Stimulated activated CD8-positive, alpha-beta memory T cell treated with anti-CD3 and anti-CD28 coated beads, Interleukin-7, amount 100 ng/mL, for 48 hours (primary cell): ENCODE measurements at places on chromosomes 11 and 22.
A peak's percentile ranks its signal among the peaks of the same experiment; 100 is the strongest.

GRCh38 chr11:72844356-72844755, 30.1 kb downstream of the ATG16L2 start:
- DNase-seq, result no peak

DNA sequence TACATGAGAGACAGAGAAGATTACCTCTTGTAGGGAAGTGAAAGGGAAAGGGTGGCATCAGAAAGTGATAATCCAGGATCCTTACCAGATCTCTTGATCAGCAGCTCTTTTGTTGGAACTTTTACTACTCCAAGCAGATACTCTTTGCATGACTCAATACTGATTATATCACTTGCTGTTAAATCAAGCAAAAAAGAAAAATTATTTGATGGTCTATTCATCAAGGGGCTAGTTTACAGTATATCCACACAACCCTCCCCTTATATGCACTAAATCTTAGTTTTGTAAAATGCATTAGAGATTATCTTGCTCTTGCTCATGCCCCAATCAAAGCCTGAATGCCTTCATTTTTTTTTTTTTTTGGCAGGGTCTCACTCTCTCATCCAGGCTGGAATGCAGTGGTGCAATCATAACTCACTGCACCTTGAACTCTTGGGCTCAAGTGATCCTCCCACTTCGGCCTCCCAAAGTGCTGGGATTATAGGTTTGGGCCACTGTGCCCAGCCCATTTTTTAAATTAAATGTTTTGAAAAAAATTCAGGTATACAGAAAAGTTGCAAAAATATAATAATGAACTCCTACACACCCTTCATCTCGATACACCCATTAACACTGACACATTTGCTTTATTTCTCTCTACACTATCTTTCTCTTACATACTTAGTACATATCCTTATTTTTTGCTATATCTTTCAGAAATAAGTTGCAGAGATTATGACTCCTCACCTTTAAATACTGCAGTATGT, 76.1 kb upstream of the UCP3 start:
- DNase-seq, result no peak

DNA sequence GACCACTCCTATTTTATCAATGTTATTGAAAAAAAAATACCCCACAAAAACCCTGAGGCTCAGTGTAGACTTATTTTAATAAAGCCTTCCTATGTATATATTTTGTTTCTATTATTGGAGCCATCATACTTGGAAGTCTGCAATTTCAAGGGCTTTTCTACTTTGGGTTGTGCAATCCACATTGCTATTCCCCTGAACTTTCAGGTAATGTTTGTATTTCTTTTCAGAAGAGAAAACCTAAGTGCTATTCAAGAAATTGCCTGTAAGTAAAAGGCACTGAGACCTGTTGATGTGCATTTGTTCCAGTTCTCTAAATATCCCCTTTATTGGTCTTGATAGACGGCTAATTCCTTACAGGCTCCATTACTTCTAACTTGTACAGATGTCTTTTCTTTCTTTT, 280.7 kb upstream of the RAG2 start:
- no peak for DNase-seq

- DNase-seq, result no peak
These were observed 21.6 kb upstream of the LMO1 start for GRCh38 chr11:8285228-8285627.

DNA sequence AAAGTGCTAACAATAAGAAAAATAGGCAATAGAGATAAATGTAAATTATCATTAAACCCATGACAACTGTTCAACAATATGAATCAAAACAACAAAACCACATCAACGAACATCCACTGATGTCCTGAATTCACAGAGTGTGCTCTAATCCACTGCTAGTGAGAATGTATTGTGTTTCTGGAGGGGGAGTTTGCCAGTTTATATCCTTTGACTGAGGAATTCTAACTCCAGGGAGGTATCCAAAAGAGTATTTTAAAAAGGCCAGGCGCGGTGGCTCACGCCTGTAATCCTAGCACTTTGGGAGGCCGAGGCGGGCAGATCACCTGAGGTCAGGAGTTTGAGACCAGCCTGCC, 1.7 kb upstream of the WEE1 start:
- no peak for DNase-seq

DNA sequence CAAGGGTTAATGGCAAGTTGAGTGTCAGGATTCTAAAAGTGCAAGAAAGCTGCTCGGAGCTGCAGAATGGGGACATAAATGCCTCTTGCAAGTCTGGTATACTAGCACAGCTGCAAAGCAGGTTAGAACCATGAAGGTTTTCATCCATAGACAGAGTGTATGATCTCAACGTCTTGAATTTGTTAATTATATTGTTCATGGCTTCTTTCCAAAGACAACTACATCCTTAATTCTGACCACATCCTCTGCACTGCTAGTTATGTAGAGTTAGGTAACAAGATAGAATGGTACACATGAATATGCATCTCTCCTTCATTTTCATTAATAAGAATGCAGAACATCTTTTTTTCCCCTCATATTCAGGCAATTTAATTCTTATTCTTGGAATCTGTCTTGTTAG, 34.2 kb downstream of the EXPH5 start:
- DNase-seq, result no peak

- no peak for DNase-seq
These were observed 6.4 kb upstream of the MRGPRD start for GRCh38 chr11:68987211-68987610.

GRCh38 chr11:61334434-61335354, 1.7 kb downstream of the TKFC start:
- no peak for DNase-seq

DNA sequence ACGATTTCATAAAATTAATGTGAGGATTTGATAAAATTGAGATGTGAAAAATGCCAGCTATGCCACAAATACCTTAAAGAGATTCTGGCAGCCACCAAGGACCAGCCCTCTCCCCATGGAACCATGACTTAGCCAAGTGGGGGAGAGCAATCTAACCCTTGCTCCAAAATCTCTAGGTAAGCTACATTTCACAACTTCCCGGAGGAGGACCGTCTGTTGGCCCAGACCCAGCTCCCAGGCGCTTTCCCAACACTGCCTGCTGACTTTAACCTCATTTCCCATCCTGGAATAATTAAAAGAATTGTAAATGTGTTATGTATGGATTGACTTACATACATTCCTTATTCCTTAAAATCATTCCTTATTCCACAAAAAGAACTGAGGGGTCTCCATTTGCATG, 47.5 kb upstream of the TENM4 start:
- no peak for DNase-seq

- no peak for DNase-seq
These were observed 54.0 kb downstream of the ZNRF3 start for GRCh38 chr22:28937206-28938025.

GRCh38 chr11:3959903-3960265, 104.4 kb downstream of the STIM1 start:
- no peak for DNase-seq

DNA sequence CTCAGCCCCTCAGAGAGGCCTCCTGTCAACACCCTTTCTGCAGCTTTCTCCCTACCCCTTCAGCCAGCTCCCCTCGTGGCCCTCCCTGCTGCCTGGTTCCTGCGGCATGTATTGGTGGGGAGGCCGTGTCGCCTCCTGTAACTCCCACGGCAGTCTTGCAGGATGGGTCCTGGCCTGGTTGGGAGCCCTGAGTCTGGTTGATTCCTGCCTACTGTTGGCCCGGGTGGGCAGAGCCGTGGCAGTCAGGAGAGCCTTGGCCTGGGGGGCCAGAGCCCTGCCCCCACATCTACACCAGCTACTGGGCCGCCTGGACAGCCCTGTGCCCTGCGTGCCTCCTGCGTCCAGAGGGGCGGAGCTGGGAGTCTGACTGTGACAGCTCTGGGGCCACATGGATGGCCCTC, 30.3 kb upstream of the GRAMD4 start:
- no peak for DNase-seq

DNA sequence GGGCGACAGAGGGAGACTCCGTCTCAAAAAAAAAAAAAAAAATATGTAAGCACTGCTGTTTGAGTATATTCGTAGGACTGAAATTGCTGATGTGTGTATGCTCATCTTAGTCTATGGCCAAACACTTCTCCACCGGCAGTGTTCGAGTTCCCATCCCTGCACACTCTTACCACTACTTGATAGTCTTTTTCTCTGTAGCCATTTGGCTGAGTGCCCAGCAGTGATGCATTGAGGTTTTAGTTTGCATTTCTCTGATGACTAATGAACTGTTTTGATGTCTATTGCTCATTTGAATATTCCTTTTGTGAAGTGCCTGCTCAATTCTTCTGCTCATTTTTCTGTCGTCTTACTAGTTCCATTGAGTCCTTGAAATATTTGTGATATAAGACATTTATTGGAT, 1.9 kb downstream of the TIRAP start:
- DNase-seq, result peak; percentile 88

GRCh38 chr11:85281550-85281949, 345.6 kb downstream of the DLG2 start:
- DNase-seq, result no peak

- no peak for DNase-seq
These were observed 467 bp downstream of the EPS8L2 start for GRCh38 chr11:706439-706956.

DNA sequence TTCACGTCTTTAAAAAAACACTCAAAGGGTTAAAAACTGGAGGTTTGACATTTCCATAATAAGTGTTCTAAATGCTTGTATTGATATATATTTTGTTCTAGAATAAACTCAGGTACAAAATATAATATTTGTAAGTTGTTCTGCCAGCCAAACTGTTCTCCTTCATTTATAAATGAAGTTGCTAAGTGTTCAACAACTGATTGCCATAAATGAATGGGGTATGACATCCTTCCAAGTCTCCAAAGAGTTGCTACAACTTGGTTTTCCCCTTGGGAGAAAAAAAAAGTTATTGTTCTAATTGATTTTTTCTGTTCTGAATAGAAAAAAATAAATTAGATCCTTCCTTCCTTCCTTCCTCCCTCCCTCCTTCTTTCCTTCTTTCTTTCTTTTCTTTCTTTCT, 65.4 kb upstream of the BLID start:
- no peak for DNase-seq

- no peak for DNase-seq
These were observed 693.7 kb downstream of the OPCML start for GRCh38 chr11:132838627-132839026.
